ENCODE measurements at places on chromosomes 1 and 21.

DNA sequence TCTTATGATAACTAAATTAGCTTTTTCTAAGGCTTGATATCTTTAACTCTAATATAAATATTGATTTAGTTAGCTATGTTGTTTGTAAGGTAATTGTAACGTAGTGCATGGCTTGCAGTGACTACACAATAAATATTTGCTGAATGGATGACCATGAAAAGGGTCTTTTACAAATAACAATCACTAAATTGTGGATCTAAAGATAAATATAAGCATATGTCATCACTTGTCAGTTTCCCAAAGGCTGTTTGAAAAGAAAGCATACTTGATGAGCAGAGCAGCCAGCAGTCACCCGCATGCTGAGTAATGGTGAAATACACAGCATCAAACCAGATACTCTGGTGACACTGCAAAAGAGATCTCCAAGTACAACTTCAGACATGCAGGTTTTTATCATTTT, 92.5 kb upstream of the FMN2 start:
- DNase-seq = no peak

DNA sequence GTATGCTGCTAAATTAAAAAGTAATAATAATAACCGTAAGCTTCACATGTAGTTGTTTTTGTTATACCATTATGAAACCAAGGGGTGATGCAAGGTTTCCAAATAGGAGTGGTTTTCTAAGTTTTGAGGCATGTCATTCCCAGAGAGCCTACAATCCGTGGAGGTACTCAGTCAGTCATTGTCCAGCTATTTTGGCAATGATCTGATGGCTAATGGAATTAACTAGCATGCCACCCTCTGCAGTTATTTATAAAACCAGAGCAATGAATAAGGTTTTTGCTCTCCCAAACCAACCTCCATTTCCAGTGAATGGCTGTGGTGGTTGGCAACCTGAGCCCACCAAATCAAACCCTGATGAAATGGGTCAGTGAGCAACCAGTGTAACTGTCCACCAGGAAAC, 106.4 kb downstream of the TBX15 start:
- no peak for DNase-seq

- DNase-seq = peak; percentile 22
Observed at GRCh38 chr1:206935491-206936067, 10.7 kb downstream of the PIGR start.

DNA sequence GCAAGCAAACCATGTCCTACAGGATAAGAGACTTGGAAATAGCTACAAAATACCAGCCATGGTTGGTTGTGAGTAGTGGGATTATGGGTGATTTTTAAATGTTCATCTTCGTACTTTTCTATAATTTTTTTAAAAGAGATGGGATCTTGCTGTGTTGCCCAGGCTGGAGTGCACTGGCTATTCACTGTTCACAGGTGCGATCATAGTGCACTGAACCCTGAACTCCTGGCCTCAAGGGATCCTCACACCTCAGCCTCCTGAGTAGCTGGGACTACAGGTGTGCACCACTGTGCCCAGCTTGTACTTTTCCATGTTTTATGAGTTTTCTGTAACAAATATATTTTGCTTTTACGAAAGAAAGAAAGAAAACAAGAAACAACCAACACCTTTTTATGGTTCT, 224.2 kb downstream of the FOXD2 start:
- DNase-seq = no peak

DNA sequence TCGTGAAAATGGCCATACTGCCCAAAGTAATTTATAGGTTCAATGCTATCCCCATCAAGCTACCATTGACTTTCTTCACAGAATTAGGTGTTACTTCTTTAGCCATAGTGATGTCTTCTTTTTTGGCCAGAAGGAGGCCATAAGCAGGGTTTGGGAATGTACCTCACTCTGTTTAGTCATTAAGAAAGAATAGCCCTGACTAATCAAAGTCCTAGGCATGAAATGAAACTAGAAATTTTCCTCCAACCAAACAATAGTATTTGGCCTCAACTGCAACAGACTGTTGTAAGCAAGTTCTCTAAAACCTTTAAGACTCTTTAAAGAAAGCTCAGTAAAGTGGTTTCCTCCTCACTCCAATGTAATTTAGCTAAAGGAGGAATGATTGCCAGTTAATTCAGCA, 163.9 kb downstream of the AKT3 start:
- no peak for DNase-seq

GRCh38 chr21:42461881-42462877, 33.8 kb downstream of the RSPH1 start:
- no peak for DNase-seq

Data from CD4-positive, alpha-beta T cell treated with Interleukin-15 for 4 hours (primary cell).